ENCODE measurements at places on chromosomes 1 and 21. TPM values are rescaled to one million over a fixed set of nuclear protein-coding genes. Genes with fewer than 3 reads are reported as not detected.

The TACSTD2 gene
- total RNA-seq, result 203 TPM

DNA sequence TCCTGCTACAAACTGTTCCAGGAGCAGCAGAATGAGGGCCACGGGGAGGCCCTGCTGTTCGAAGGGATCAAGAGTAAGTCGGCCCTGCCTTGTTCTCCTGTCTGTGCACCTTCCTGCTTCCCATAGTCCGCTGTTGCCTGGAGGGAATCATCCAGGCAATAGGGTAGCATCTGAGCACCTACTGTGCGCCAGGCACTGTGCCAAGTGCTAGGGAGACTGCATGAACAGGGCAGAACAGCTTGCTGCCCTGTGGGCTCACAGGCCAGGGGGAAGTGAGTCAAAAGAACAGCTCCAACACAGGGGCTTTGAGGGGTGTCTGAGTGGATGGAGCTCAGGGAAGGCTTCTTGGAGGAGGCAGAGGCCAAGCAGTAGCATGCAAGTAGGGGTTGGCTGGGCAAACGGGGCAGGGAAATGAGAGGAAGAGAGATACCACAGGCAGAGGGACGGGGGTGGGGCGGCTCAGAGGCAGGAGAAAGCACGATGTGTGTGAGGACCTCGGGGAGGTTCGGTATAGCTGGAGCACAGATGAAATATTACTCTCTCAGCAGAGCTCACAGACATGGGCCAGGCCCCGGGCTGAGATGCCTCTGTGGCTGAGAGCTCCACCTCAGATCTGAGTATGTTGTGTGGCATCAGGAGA, 15.5 kb upstream of the PADI6 start:
- H3K4me3 ChIP-seq, result no peak overlapping the region
- no peaks in the 10 kb centered on the region for H3K36me3 ChIP-seq
- no peaks in the 10 kb centered on the region for H3K4me1 ChIP-seq
- no peak overlapping the region for H3K27ac ChIP-seq
- H3K27me3 ChIP-seq, result no peaks in the 10 kb centered on the region

The NPHS2 gene
- not detected for total RNA-seq

The FCGR3B gene
- 2.5 TPM for total RNA-seq

- no peak overlapping the region for H3K4me3 ChIP-seq
- no peaks in the 10 kb centered on the region for H3K27me3 ChIP-seq
- H3K27ac ChIP-seq, result no peak overlapping the region
- H3K4me1 ChIP-seq, result peaks cover 34% of the 10 kb centered on the region
Measured at GRCh38 chr1:54490361-54491248, 57.4 kb upstream of the ACOT11 start.

DNA sequence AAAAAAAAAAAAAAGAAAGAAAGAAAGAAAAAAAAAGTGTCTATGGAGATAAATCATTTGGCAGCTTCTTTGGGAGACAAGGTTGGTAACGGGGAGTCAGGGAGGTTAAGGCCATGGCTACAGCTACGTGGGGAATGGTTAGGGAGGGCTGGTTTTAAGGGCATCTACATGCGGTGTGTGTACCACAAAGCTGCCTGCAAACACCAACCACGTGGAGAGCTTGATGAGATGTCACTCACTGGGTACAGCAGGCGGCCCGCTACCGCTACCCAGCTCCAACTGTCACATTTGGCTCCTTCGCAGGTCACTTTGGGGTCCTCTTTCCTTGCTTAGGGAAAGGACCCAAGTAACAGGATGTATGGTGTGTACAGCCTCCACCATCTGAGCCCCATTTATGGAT, 4.2 kb downstream of the NPPB start:
- H3K4me3 ChIP-seq, result no peak overlapping the region
- DNase-seq, result no peak
- no peak overlapping the region for H3K27ac ChIP-seq
- no peaks in the 10 kb centered on the region for H3K36me3 ChIP-seq

DNA sequence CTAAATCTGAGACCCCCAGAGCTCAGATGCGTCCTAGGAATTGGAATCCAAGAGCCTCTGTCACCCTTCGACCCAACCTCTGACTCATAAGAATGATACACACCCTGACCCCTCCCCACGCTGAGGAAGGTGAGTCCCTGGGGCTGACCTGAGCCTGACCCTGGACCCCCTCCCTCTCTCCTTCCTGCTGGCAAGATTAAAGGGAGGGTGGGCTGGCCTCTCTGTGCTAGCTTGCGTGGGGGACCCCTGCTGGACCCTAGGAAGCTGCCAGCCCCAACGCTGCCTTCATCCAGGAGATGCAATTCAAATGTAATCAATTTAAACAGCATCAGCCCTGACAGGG, 627 bp downstream of the PLEKHA6 start:
- H3K36me3 ChIP-seq, result no peaks in the 10 kb centered on the region
- H3K27ac ChIP-seq, result no peak overlapping the region
- DNase-seq, result no peak
- peaks cover 21% of the 10 kb centered on the region for H3K4me1 ChIP-seq
- no peaks in the 10 kb centered on the region for H3K27me3 ChIP-seq

The ERI3 gene
- total RNA-seq, result 39.3 TPM

- H3K4me3 ChIP-seq, result no peak overlapping the region
- H3K36me3 ChIP-seq, result no peaks in the 10 kb centered on the region
Measured at GRCh38 chr1:247452447-247453039, 5.4 kb downstream of the OR2B11 start.

The AQP10 gene
- total RNA-seq, result not detected

The NCAM2 gene
- total RNA-seq, result 4.7 TPM

The NTMT2 gene
- total RNA-seq, result not detected

DNA sequence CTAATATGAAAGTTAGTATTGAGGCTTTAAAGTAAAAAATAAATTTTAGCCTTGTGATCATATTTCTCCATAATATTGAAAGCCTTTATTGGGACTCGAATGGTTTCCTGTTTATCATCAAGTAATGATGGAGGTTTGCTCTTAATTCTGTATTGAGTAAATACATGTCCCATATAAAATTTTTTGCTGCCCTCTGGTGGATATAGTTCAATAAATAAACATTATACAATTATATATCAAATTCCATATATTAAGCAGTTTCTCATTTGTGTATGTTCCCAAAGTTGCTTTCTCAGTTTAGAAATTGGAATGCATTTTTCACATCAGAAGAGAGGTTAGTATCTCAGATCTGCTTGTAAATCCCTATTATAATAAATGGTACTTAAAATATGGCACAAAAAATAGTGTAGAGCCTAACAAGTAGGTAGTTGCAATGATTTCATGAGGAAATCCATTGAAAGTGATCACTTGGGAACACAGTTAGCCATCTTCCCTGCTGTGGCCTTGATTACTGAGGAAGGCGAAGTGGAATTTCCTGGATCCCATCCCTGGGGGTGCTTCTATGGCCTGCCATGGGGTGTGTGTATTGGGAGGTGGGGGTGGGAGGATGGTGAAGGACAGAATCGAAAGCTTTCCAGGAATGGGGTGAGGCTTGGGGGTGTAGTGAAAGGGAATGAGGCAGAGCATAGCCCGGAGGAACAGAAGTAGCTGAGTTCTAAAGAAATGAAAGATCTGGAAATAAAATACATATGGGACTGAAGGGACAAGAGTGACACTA, 84.1 kb upstream of the C21orf91 start:
- H3K4me3 ChIP-seq, result no peak overlapping the region
- H3K27ac ChIP-seq, result no peak overlapping the region
- no peaks in the 10 kb centered on the region for H3K36me3 ChIP-seq
- H3K4me1 ChIP-seq, result no peaks in the 10 kb centered on the region
- no peaks in the 10 kb centered on the region for H3K27me3 ChIP-seq
- no peak for DNase-seq

The OR6P1 gene
- total RNA-seq, result not detected

All from vagina (tissue), 2 donors.